ENCODE measurements at places on chromosomes 7 and 10. TPM values are rescaled to one million over a fixed set of nuclear protein-coding genes. Genes with fewer than 3 reads are reported as not detected.

SLC18A3 gene
- under 0.01 TPM for total RNA-seq

DNA sequence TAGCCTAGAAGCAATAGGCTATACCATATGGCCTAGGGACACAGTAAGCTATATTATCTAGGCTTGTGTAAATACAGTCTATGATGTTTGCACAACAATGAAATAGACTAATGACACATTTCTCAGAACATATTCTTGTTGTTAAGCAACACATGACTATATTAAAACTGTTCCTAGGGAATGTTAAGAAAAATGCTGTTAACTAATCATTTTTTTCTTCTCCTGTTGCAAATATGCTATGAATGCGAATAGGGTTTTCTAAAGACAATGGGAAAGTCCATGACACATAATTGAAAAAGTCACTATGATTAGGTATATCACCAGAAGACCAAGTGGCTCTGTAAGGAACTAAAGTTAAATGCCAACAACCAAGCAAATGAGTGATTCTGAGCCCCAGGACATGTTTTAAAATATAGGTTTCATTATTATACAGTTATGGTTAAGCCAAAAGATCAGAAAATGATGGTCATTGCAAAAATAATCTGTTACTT lies 454.0 kb upstream of the SORCS1 start:
- DNase-seq: no peak

MEST gene
- 94.5 TPM for total RNA-seq

GET4 gene
- total RNA-seq: 37.4 TPM

DNA sequence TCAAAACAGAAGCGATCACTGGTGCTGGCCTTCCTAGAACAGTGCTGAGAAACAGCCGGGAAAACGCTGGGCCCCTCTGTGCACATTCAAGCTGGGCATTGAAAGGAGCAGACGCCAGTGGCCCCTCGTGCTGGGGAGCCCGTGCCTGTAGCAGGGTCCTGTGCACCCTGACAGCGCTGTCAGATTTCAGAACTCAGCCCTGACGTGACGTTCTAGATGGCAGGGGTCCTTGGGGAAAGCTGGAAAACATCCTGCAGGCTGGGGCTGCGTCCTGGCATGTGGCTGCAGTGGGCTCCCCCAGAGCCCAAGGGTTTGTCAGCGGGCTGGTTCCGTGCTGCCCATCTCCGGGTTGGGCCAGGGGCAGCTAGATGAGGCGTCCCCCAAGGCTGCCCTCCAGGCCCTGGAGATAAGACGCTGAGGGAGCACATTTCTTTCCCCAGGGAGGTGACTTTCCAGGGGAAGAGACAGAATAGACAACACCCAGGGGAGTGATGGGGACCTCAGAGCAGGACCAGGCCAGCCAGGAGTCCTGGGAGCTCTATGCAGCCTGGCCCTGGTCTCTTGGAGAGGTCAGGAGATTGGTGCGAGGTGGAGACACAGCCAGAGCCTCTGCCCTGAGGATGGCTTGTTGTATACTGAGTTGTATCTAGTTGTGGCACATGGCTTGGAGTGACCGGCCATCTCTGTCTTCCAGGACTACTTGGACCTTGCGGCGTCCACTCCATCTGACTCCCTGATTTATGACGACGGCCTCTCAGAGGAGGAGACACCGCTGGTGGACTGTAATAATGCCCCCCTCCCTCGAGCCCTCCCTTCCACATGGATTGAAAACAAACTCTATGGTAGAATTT lies 12.1 kb upstream of the CSGALNACT2 start:
- DNase-seq: no peak

DNA sequence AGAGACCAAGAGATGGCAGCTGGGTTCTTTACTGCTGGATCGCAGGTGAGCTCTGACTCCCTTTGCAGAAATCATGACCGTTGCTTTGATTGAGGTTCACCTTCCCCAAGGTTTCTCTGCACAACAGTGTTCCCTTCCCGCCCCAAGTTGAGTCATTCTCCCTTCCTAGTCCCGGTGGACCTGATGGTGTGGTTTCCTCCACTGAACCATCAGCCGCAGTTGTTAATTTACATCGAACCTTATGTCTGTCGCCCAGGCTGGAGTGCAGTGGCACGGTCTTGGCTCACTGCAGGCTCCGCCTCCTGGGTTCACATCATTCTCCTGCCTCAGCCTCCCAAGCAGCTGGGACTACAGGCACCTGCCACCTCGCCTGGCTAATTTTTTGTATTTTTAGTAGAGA lies 5.8 kb downstream of the ZSCAN25 start:
- no peak for DNase-seq

GRCh38 chr10:15625261-15625660 lies 94.5 kb downstream of the ITGA8 start:
- no peak for DNase-seq

APBB1IP gene
- total RNA-seq: 30.7 TPM

GRCh38 chr10:36671607-36672006 lies 453.8 kb upstream of the ANKRD30A start:
- DNase-seq: no peak
